ENCODE measurements at places on chromosomes 11 and 22.

GRCh38 chr11:95282291-95282751 is 51.3 kb upstream of the SESN3 start:
- DNase-seq: no peak

DNA sequence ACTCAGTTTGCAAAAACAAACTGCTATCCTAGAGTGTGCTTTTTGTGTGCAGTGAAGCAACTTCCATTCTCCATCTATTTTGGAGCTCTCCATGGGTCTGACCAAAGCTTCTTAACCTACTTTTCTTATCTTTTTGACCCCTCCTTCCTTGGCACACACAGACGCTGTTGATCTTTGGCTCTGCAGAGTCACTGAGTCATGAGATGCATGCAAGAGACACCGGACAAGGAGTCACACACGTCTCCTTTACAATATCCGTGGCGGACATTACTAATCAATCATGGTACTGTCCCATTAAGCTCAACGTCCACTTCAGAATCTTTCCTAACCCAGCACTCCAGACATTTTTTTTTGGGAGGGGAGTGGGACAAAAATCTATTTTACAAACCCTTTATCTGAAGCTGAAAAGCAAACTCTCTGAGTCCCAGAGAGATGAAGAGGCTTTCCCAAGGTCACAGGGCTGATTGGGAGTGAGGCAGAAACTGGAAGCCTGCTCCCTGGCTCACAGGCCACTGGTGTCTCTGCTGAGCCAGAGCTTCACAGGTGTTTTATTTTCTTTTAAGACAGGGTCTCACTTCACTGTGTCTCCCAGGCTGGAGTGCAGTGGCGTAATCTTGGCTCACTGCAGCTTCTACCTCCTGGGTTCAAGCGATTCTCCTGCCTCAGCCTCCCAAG is 165.8 kb upstream of the SYT13 start:
- no peak for DNase-seq

- no peak for DNase-seq
Measured at GRCh38 chr11:90594658-90595057, 371.8 kb upstream of the CHORDC1 start.

DNA sequence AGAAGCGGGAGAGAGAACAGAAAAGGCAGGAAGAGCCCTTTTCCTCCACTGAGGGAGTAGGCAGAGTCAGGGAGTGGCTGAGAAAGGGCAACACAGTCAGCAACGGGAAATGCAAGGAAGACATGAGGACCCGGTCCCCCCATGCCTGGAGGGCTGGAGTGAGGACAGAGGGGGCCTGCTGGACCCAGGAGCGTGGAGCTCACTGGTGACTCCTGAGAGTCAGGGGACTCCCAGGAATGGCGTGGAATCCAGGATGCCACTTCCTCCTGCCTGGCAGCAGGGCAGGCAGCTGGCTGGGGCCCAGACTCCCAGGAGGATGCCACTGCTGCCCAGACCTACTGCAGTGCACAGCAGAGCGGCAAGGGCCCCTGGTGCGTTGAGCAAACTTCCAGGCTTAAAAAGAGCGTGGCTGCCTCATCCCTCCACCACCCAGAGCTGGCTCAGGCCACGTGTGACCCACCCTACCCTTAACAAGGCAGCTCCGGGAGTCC is 11.3 kb downstream of the C11orf21 start:
- no peak for DNase-seq

GRCh38 chr11:2612884-2613571 is 86.8 kb downstream of the KCNQ1OT1 start:
- DNase-seq: no peak

DNA sequence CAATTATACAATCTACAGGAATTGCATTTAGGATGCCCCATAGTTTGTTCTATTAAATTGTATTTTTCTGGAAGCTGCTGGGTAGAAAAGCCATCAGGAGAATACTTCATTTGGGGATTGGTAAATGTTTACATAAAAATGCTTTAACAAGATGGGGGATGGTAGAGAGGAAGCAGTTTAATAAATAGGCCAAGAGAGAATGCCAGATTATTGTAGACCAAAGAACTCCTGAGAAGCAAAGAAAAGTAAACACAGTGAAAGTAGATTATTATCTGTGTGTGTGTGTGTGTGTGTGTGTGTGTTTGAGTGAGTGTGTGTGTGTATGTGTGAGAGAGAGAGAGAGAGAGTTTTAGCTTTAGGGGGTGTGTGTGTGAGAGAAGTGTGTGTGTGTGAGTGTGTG is 820.4 kb upstream of the CCDC90B start:
- no peak for DNase-seq

GRCh38 chr11:133078591-133079404 is 453.5 kb downstream of the OPCML start:
- no peak for DNase-seq

DNA sequence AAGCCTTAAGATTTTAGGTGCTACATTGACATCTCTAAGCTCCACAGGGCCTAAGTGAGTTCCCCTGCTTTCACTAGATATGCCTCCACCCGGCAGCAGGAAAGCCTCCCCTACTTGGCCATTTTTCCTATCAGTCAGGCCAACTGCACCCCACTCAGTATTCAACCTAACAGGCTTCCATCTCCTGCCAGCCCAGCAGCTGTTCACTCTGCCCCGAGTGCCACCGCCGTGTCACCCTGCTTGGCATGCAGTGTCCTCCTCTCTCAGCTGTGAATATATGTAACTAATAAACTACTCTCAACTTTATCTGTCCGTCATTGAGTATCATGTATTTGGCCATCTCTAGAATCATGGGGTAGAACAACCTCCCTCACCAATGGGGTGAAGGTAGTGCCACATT is 9.0 kb upstream of the OR6M1 start:
- DNase-seq: no peak

DNA sequence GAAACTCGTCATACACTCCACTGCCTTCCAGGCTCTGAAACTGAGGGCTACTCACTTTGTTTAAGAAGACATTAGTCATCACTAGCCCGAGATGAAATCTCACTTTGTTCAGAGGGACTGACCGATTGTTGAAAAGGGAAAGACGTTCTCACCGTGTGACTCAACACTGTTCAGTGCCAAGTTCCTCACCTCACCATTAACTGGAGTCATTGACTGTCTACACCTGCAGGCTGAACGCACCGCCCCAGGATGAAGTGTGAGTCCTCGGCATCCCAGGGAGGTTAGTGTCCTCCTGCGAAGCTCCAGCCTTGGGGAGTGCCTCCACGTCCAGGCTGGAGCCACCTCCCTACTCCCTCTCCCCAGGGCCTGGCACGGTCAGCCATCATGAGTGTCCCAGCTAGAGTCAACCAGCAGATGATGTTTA is 30.4 kb downstream of the FADD start:
- no peak for DNase-seq

GRCh38 chr11:27456140-27456794 is 16.3 kb downstream of the LGR4 start:
- no peak for DNase-seq

GRCh38 chr22:29478326-29479276 is 1.4 kb upstream of the NEFH start:
- no peak for DNase-seq

DNA sequence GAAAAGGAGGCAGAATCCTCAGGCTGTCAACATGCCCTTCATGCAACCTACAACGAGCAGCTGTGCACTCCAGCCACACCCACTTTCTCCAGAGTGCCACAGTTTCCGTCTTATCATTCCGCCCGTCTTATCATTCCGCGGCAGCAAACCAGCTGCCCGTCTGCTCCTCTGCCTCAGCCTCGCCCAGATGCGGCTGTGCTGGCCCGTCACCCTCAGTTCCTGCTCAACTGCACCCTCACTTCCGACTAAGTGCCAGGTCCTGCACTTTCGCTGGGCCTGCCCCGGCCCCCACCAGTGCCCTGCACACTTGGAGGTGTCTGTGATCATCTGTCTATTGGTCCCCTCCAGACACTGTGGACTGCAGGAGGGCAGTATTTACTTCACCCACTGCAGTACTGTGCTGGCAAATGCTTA is 43.7 kb downstream of the MICAL3 start:
- peak; percentile 25 for DNase-seq

GRCh38 chr11:34302046-34302921 is 55.5 kb downstream of the ABTB2 start:
- DNase-seq: no peak

GRCh38 chr11:131038597-131038996 is 122.3 kb upstream of the SNX19 start:
- no peak for DNase-seq

GRCh38 chr11:69301455-69302401 is 7.8 kb downstream of the MYEOV start:
- no peak for DNase-seq

- DNase-seq: no peak
Measured at GRCh38 chr11:109247071-109247470, 174.9 kb upstream of the C11orf87 start.

GRCh38 chr11:84923489-84923888 is 703.7 kb downstream of the DLG2 start:
- no peak for DNase-seq

- no peak for DNase-seq
Measured at GRCh38 chr11:122100037-122100755, 15.8 kb downstream of the BLID start.

DNA sequence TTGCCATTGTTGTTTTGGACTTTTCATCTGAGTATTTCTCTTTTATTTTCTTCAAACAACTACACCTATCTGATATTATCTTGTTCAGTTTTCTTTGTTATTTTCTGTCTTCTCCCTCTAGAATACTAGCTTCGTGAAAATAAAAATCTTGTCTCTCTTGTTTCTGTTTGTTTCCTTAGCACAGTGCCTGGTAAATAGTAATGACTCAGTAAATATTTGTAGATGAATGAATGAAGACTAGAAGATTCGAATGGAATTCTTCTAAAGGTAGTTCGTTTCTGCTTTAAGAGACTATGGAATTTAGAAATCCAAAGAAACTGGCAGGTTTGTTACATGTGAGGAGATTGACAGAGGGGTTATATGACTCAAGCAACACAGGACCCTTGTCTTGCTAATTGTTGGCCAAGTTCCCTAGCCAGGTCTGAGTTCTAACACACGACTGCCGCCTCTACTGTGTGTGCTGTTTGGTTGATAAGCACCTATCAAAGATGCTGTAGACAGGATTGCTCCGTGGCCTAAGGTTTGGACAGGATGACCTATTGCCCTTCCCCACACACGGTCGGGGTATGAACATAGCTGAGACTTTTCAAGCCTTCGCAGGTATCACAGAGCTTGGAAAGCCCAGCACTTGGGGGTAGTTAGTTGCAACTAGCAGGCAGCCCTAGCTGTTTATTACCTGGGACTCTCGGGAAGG is 831 bp upstream of the TMEM135 start:
- no peak for DNase-seq
